ENCODE measurements at places on chromosomes 4 and X. TPM values are rescaled to one million over a fixed set of nuclear protein-coding genes. Genes with fewer than 3 reads are reported as not detected.

PDGFRA gene
- not detected for total RNA-seq

SNCA gene
- not detected for total RNA-seq

GPRASP3 gene
- total RNA-seq = 5.1 TPM

NDP gene
- not detected for total RNA-seq

CPLX1 gene
- 0.29 TPM for total RNA-seq

ZBTB49 gene
- 13.1 TPM for total RNA-seq

L1CAM gene
- total RNA-seq = 0.23 TPM

PCYT1B gene
- not detected for total RNA-seq

S100P gene
- 0.39 TPM for total RNA-seq

AGTR2 gene
- not detected for total RNA-seq

FGD1 gene
- not detected for total RNA-seq

SMIM31 gene
- not detected for total RNA-seq

KCNIP4 gene
- total RNA-seq = not detected

MTNR1A gene
- not detected for total RNA-seq

MOSPD2 gene
- 13.9 TPM for total RNA-seq

ARHGAP6 gene
- 0.22 TPM for total RNA-seq

AR gene
- total RNA-seq = not detected
